ENCODE measurements at places on chromosomes 2 and 18. TPM values are rescaled to one million over a fixed set of nuclear protein-coding genes. Genes with fewer than 3 reads are reported as not detected.

DNA sequence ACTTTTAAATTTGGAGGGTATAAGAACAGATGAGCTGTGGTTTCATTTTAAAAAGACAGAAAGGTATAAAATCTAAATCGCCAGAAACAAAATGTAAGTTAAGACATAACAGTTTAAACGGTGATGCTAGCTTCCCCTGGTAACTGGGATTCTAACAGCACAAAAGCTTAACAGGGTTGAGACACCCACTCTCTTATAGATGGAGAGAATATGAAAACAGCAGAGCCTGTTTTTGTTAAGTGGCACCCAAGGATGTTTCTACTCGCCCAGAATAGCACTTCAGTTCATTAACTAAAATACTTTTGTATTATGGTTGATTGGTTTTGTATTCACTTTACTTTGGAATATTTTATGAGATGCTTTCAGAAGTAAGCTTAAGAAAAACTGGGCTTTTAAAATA is 151.9 kb upstream of the RND3 start:
- H3K4me1 ChIP-seq, result peaks cover 20% of the 10 kb centered on the region
- H3K36me3 ChIP-seq, result no peaks in the 10 kb centered on the region
- H3K27me3 ChIP-seq, result no peaks in the 10 kb centered on the region
- no peak for DNase-seq

IL1R2 gene
- total RNA-seq, result not detected

KCNG2 gene
- total RNA-seq, result not detected

GPD2 gene
- 29.1 TPM for total RNA-seq

CYS1 gene
- total RNA-seq, result 7.0 TPM

DNA sequence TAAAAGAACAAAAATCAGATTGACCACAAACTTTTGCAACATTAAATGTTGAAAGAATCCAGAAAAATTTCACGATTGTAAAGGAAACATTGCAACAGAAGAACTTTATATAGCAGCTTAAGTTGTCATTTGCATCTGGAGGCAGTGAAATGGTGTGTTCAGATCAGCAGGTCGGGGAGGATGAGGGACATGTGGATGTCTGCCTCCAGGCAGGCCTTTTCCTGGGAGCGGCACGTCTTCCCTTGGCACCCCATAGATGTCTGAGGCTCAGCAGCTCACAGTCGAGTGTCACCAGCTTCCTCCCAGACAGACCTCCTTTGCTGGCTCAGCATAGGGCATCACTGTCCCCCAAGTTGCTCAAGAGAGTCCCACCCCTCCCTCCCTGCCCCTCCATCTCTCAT is 44.3 kb upstream of the ASB1 start:
- H3K4me1 ChIP-seq, result peaks cover 37% of the 10 kb centered on the region
- peaks cover 17% of the 10 kb centered on the region for H3K36me3 ChIP-seq
- H3K27me3 ChIP-seq, result no peaks in the 10 kb centered on the region

DNA sequence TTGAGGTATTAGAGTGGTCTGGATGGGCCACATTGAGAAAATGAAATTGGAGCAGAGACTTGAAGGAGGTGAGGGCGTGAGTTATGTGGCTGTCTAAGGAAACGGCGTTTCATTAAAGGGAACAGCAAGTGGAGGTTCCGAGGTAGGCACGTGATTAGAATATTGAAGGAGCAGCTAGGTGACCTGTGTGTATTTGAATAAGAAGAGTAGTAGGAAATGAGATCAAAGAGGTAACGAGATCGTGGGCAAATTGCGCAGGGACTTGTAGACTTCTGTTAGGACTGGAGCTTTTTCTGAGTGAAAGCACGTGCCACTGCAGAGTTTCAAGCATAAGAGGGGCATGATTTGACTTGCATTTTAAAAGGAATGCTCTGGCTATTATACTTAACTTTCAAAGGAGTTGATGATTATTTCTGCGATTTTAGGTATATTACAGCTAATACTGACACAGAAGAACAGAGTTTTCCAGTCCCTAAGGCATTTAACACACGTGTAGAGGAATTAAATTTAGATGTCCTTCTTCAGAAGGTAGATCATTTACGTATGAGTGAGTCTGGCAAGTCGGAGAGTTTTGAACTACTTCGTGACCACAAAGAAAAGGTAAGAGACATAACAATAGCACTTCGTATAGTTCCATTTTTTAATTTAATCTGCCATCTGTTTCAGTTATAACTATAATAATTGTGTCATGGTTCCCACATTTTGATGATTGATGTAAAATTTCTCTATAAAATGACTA is 48.7 kb downstream of the RMDN2 start:
- H3K27ac ChIP-seq, result no peak overlapping the region
- no peaks in the 10 kb centered on the region for H3K4me1 ChIP-seq
- H3K36me3 ChIP-seq, result peaks cover 2% of the 10 kb centered on the region
- DNase-seq, result no peak
- H3K4me3 ChIP-seq, result no peak overlapping the region

CLEC4F gene
- not detected for total RNA-seq

All from chondrocyte (in vitro differentiated cells).